ENCODE measurements at places on chromosomes 1 and 21.

DNA sequence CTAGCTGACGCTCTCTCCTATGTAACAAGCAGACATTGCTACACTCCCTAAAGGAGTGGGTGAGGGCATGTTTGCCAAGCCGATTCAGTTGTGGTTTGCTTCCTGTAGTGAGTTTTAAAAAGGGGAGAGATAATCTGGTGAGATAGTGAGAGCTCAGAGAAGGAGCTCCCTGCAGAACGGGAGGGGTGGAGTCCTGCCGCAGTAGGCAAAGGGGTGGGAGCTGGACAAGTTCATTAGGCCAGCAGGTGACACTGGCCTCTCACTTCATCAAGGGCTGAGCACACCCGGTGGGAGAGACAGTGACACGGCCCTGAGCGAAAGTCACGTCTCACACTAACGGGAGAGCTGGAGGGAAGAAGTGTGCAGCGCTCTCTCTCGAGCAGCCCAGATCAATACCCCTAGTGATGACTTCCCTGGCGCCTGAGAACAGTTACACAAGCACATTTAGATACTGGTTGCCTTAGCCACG, 144.0 kb upstream of the CD34 start:
- no peak for DNase-seq

DNA sequence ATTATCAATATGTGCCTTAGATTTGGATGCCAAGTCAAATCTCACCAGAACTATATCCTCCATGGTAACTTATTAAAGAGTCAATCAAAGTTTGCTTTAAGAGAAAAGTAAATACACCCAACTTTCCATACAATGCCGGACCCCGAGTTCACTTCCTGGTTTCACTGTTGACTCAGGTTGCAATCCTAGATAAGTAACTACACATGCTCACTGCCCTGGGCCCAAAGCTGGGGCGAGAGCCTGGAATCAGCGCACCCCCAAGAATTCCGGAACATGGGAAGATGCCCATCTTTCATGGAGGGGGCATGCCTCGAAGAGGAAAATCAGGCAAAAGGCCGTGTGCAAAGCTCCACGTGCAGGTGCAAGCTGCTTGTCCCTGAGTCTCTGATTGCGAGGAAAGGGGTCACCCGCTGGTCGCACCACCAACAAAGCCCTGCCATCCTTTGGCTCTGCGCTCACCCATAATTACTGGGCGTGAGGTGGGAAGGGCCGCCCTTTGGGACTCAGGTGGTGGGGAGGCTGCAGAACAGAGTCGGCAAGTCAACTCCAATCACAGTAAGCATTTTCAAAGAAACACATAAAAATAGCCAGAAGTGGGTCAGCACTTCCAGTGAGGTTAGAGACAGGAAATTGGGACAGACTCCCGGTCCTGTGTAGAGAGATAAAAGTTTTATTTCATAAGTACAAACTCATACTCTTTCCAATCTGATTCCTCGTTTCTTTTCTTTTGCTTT, 167.7 kb downstream of the TOMM20 start:
- DNase-seq: peak; percentile 97

DNA sequence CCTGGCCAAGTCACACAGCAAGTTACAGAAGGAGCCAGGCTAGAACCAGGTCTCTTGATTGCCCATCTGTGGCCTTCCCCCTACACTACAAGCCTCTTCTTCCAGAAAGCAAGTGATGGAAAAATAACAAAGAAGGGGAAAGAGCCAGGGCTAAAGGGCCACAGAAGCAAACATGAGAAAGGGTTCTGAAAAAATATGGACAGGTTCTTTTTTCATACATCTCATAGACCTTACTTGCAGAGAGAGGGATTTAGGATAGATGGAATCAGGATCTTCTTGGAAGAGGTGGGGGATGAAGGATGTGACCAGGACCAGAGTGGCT, 3.2 kb downstream of the RHBG start:
- DNase-seq: no peak

DNA sequence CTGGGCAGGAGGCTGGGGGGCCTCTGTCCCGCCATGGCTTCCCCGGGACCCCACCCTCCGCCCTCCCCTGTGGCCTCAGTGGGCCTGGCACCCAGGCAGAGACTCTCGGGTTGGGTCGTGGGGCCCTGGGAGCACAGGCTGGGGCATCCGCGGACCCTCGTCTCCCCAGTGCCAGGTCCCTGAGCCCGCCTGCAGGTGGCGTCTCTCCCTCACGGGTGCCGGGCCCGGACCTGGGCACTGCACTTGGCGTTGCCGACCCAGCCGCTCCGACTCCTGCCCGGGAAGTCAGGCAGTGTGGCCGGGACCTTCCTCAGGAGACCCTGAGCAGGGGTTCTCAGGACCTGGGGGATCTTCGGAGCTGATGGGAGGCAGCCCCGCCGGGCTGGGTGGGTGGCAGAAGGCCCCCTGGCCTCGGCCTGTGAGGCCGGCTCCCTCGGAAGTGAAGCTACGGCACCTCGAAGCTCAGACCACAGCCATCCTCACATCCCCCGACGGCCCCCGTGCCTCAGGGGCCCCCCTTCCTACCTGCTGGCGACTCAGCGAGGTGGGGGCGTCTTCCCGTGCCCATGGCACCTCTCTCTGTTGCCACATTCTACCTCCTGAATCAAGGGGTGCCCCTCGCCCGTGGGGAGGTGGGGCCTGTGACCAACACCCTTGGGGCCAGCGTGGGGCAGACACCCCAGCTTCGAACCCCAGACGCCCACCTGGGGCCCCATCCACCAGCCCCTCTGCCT, 6.4 kb upstream of the C1orf159 start:
- DNase-seq: peak; percentile 81

GRCh38 chr21:39175154-39175553, 8.1 kb downstream of the PSMG1 start:
- DNase-seq: peak; percentile 27

- DNase-seq: no peak
Measured at GRCh38 chr1:25675729-25676476, 59.3 kb downstream of the MAN1C1 start.

- no peak for DNase-seq
Measured at GRCh38 chr1:27981145-27981544, 21.4 kb downstream of the XKR8 start.

DNA sequence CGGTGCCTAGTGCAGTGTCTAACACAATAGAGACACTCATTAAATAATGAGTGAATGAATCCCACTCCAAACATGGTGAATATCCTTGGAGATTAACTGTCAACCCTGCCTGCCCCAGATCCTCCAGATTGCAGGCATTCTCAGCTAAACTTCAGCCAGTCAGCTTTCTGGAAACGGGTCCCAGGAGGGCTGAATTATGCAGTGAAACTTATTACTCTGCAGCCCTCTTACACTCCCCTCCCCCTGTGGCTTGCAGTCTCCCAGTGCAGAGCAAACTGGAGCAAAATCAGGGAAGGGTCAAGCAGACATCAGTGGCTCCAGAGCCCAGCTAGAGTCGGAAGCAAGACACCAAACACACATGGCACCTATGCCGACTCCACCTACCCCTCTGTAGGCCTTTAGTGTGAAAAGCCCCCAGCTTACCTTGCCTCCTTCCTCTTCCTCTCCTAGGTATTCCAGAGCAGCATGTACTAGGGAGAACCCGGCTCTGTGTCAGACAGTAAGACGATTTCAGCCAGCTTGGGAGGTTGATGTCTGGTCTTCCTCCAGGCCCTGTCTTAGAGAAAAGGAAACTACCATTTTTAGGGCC, 6.5 kb upstream of the RGS16 start:
- no peak for DNase-seq

- DNase-seq: no peak
Measured at GRCh38 chr1:214228976-214229375, 52.0 kb upstream of the SMYD2 start.

DNA sequence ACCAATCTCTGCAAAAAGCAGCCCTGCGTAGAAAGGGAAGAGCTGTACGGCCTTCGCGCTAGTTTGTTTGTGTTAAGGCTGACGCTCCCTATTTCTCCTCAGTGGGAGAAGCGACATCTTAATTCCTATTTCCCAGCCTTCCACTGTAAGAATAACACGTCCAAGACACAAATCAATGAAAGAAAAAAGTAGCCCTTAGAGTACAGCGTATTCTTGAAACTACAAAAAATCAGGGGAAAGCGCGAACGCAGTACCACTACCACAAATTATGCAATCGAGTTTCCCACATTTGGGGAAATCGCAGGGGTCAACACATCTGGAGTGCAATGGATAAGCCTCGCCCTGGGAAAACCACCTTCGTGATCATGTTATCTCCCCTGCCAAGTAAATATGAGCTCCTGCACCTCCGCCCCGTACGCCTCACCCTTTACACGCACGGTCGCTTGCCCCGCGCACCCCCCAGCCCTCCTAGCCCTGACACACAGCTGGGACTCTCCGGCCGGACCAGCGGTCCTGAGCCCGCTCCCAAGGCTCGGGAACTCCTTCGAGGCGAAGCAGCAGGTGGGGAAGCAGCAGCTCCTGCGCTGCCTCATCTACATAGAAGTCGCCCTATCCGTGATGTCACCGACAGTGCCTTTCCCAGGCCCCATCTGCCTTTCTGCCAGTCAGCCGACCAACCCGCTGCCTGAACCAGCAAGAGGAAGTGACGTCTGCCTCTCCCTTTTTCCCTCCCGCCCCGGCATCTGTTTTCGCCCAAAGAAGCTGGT, 94.7 kb downstream of the PPIAL4G start:
- peak; percentile 80 for DNase-seq

- DNase-seq: no peak
Measured at GRCh38 chr1:2989976-2990375, 31.3 kb upstream of the ACTRT2 start.

- DNase-seq: no peak
Measured at GRCh38 chr1:235854347-235854746, 12.4 kb downstream of the LYST start.

DNA sequence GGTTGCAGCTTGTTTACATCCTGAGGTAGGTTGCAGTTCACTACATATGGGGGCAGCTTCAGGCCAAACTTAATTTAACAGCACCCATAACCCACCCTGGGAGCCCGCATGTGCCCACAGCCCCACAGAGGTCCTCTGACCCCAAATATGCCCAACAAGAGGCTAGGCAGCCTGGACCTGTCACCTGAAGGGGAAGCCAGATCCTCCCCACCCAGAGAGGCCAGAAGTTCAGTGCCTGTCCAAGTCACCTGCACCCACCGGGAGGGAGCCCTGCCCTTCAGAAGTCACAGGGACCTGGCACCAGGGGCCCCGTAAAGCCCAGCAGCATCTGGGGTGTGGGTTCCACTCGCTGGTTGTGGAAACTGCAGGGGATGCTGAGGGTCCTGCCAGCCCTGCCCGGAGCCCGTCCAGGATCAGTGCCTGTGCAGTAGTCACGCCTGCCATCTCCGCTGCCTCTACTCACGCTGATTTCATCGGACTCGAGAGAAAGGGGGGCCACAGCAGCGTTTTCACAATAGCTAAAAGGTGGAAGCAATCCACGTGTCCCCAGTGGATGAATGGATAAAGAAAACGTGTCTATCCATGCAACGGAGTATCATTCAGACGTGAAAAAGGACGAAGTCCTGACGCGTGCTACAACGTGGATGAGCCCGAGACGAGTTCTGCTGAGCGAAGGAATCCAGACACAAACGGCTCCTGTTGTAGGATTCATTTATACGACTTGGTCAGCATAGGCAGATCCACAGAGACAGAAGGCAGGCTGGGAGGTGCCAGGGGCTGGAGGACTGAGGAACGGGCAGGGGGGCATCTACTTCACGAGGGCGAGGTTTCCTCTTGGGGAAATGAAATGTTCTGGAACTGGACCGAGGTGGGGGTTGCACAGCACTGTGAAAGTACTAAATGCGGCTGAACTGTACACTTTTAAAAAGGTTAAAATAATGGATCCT, 33.9 kb upstream of the COL6A2 start:
- DNase-seq: no peak

- no peak for DNase-seq
Measured at GRCh38 chr1:43548285-43549271, 17.9 kb downstream of the PTPRF start.

DNA sequence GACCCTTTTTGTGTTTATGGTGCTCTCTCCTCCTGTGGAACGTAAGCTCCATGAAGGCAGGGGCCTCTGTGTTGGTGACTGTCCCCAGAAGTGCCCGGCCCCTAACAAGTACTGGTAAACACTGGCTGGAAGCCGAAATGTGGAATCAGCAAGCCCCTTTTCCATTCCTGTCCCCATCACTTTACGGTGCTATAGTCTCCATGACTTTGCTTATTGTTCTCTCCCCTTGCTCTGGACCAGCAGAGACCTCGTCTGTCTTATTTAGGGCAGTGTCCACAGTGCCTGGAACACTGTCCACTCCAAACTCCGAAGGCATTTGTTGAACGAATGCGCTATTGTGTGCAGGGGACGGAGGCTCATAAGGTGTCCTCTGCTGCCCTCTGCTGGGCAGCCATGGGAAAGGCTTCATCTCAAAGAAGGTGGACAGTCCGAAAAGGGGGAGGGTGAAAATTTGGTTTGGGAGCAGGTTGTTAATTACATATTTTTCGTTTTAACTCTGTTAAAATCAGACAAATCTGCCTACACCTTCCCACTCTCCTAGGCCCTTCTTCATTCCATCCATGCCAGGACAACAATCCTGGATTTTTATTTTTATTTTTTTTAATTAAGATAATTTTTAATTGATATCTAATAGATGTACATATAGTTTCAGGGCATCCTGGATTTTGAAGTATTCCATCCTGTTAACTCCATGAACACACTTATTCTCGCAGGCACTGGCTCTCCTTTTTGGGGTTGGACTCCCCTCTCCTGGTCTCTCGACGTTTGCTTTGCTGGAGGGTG, 115.6 kb downstream of the PGBD5 start:
- peak; percentile 89 for DNase-seq

DNA sequence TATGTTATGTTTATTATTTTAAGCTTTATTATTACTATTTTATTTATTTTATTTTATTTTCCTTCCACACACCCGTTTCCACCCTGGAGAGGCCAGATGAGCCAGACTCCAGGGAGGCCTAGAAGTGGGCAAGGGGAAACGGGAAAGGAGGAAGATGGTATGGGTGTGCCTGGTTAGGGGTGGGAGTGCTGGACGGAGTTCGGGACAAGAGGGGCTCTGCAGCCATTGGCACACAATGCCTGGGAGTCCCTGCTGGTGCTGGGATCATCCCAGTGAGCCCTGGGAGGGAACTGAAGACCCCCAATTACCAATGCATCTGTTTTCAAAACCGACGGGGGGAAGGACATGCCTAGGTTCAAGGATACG, 468 bp upstream of the MX1 start:
- no peak for DNase-seq

GRCh38 chr1:20032425-20032824, 37.6 kb upstream of the PLA2G5 start:
- DNase-seq: no peak

Measured in T47D (cell line).